Activated B cell treated with CpG ODN at 0.5 μM for 24 hours (primary cell): ENCODE measurements at places on chromosomes 2 and 18. TPM values are rescaled to one million over a fixed set of nuclear protein-coding genes. Genes with fewer than 3 reads are reported as not detected.
A peak's percentile ranks its signal among the peaks of the same experiment; 100 is the strongest.

CHRNG gene
- total RNA-seq, result not detected in 2 replicates

TOGARAM2 gene
- total RNA-seq, result 0.22 TPM in 1 of 2 replicates, not detected in the other

ECEL1 gene
- total RNA-seq, result not detected in 2 replicates

ASXL2 gene
- total RNA-seq, result 38.4 and 41.9 TPM in 2 replicates

DNA sequence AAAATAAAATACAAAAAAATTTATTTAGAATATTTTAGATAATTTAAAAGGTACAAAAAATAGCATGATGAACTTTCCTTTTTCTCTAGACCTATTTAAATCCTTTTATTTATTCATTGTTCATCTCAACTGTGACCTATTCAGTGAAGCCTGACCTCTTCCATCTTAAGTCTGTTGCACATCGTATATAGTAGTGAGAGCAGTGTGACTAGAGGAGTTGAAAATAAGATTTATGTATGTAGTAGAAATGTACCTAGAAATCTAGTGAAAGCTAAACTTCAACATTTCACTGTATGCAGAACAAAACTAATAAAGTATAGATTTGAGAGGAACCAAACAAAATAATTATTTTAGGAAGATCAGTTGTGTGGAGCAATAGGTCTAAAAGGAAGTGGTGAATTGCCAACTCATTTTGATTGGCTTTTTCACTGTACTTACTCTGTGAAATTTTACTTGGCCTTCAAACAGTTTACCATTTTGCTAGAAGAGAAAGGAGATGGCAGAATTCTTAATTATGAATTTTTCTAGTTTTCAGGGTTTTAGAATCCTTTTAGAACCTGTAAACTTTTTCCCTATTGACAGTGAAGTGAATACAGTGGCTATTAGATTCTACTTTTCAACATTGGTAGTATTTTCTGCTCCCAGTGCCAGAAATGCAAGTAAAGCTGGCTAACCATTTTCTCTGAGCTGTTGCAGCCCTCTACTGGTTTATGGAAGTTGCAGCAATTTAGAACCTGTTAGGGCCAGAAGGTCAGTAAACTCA lies 11.0 kb downstream of the ANKRD12 start:
- peaks cover 79% of the 10 kb centered on the region for H3K4me1 ChIP-seq
- no peaks in the 10 kb centered on the region for H3K27me3 ChIP-seq
- H3K27ac ChIP-seq, result peak overlapping the region; percentile 83
